ENCODE measurements at places on chromosomes 16 and 17.

- DNase-seq: no peak
Observed at GRCh38 chr17:72479113-72479512, 358.3 kb downstream of the SOX9 start.

GRCh38 chr17:11351479-11351878 is 110.5 kb downstream of the SHISA6 start:
- DNase-seq: no peak

GRCh38 chr17:67165201-67165600 is 79.8 kb downstream of the HELZ start:
- DNase-seq: no peak

GRCh38 chr17:28391401-28391800 is 14.6 kb downstream of the SLC46A1 start:
- DNase-seq: no peak

GRCh38 chr16:85663891-85664321 is 24.8 kb downstream of the GINS2 start:
- no peak for DNase-seq

GRCh38 chr16:75938818-75939217 is 212.5 kb upstream of the CPHXL start:
- DNase-seq: no peak

- no peak for DNase-seq
Observed at GRCh38 chr17:12242345-12242954, 221.8 kb downstream of the MAP2K4 start.

- no peak for DNase-seq
Observed at GRCh38 chr17:42782166-42783061, 2.0 kb downstream of the WNK4 start.

- no peak for DNase-seq
Observed at GRCh38 chr17:80942423-80943345, 49.0 kb upstream of the CHMP6 start.

GRCh38 chr17:49930880-49931279 is 38.1 kb upstream of the DLX4 start:
- DNase-seq: no peak

GRCh38 chr17:16171613-16172012 is 43.7 kb downstream of the NCOR1 start:
- DNase-seq: no peak

- no peak for DNase-seq
Observed at GRCh38 chr16:24801761-24802302, 43.9 kb upstream of the SLC5A11 start.

GRCh38 chr17:77549726-77550366 is 408.7 kb upstream of the TNRC6C start:
- no peak for DNase-seq

DNA sequence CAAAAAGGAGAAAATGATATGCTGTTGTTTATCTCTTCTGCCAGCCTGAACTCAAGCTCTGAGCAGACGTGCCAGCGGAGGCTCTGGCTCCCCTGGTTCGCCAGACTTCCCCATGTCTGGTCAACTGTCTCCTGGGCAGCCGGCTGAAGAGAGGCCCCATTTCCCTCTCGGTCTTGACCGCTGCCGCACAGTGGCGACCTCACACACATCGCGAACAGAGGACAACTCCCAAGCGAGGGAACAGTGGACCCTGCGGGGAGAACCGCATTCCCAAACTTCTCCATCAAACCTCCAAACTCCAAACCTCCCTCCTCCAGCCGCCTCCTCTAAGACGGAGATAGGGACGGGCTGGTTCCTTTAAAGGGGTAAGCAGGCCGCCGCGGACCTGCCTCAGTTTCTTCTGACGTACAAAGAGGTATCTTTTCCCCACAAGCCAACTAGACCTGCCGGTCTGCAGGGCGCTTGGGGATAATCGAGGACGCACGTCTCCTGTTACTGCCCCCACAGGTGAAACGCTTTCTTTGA is 24.9 kb upstream of the RFFL start:
- peak; percentile 57 for DNase-seq

GRCh38 chr17:39663688-39664580 is 1.2 kb upstream of the TCAP start:
- DNase-seq: no peak

- peak; percentile 1 for DNase-seq
Observed at GRCh38 chr16:5056352-5056751, 9.4 kb downstream of the C16orf89 start.

DNA sequence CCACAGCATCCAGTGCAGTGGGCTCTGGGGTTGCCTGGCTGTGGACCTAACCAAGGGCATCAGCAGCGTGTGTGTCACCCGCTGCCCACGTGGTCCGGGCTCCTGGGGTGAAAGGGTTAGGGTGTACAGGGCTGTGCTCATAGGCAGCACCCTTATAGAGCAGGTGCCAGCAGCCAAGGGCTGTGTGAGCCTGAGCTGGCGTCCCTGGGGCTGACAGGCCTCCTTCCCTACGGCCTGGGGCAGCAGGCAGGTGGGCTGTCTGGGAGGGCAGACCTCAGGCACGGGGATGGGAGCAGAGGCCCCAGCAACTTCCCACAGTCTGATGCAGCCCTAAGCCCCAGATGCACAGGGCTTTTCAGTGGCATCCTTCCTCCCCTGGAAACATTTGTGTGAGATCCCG is 13.9 kb downstream of the CD300A start:
- DNase-seq: no peak

GRCh38 chr17:32542186-32542585 is 55.4 kb downstream of the CDK5R1 start:
- DNase-seq: no peak

- no peak for DNase-seq
Observed at GRCh38 chr16:86103320-86103719, 204.4 kb downstream of the IRF8 start.

GRCh38 chr17:692116-692515 is 22.5 kb downstream of the VPS53 start:
- no peak for DNase-seq

GRCh38 chr17:75570034-75570676 is 17.4 kb upstream of the MYO15B start:
- DNase-seq: no peak

GRCh38 chr17:49074851-49075540 is 57.6 kb upstream of the B4GALNT2 start:
- no peak for DNase-seq

- no peak for DNase-seq
Observed at GRCh38 chr17:46876353-46876887, 25.0 kb downstream of the WNT9B start.

DNA sequence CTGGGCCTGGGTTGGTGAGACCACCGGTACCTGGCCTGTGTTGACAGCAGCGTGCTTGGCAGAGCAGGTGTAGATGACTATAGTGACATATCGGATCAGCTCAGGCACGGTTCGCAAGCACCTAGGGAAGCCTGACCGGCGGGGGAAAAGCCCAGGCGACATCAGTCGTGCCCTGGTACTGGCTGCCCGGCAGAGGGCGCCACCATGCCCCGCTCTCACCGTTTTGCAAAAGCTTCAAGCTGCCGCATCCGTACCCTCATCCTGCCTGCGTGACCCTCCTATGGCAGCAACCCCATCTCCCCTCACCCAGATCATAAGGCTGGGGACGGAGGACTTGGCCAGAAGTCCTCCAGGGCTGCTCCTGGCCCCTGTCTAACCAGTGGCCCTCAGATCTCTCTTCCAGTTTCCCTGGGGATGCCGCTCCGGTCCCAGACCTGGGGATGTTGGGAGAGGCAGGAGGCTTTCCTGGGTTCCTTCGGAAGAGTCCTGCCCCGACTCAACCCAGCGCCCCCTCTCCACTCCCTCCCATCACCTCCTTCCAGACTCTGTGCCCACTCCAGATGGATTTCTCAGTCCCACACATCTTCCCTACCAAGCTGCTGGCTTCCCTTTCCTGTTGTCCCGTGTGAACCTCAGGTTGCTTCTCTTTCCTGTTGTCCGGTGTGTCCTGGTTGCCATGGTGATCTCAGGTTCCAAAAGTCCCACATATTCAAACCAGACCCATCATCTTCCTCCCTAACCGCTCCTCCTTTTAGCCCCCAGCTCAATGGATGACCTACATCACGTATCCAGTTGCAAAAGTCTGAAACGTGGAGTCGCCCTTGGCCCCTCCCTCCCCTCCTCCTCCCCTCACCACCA is 13.7 kb downstream of the ALOX12B start:
- peak; percentile 40 for DNase-seq

- no peak for DNase-seq
Observed at GRCh38 chr17:40791111-40791510, 8.6 kb downstream of the KRT28 start.

GRCh38 chr17:72338847-72339790 is 218.3 kb downstream of the SOX9 start:
- DNase-seq: no peak

GRCh38 chr17:45826919-45827588 is 17.6 kb upstream of the SPPL2C start:
- DNase-seq: no peak

DNA sequence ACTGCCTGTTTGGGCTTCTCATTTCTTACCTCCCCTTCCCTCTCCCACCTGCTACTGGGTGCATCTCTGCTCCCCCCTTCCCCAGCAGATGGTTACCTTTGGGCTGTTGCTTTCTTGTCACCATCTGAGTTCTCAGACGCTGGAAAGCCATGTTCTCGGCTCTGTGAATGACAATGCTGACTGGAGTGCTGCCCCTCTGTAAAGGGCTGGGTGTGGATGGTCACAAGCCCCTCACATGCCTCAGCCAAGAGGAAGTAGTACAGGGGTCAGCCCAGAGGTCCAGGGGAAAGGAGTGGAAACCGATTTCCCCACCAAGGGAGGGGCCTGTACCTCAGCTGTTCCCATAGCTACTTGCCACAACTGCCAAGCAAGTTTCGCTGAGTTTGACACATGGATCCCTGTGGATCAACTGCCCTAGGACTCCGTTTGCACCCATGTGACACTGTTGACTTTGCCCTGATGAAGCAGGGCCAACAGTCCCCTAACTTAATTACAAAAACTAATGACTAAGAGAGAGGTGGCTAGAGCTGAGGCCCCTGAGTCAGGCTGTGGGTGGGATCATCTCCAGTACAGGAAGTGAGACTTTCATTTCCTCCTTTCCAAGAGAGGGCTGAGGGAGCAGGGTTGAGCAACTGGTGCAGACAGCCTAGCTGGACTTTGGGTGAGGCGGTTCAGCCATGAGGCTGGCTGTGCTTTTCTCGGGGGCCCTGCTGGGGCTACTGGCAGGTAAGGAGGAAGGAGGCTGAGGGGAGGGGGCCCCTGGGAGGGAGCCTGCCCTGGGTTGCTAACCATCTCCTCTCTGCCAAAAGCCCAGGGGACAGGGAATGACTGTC is at the start of gene CD68:
Gene CD68 (plus strand): TSS at position 638 of the 833 bp plus-strand sequence. CDS start 40 bp downstream, at position 678.
- DNase-seq: peak; percentile 89

DNA sequence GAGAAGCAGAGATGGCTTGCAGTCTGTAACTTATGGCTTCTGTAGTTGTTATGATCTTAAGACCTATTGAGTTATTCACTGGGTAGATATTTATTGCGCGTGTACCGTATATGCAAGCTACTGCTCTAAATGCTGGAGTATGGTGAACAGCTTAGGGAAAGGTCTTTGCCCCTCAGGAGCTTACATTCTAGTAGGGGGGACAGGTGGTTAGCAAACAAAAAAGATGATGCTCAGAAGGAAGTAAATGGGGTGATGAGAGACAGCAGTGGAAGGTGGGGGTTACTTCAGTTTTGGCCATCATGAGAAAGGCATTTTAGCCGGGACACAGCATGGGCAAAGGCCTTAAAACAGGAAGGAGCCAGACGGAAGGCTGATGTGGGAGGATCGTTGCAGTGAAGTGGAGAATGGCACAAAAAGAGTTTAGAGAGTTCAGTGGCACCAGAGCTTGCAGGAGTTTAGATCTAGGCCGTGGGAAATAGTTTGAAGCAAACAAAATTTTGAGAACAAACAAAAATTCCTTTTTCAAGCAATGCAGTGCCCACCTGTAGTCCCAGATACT is 2.1 kb downstream of the ARMC7 start:
- no peak for DNase-seq

DNA sequence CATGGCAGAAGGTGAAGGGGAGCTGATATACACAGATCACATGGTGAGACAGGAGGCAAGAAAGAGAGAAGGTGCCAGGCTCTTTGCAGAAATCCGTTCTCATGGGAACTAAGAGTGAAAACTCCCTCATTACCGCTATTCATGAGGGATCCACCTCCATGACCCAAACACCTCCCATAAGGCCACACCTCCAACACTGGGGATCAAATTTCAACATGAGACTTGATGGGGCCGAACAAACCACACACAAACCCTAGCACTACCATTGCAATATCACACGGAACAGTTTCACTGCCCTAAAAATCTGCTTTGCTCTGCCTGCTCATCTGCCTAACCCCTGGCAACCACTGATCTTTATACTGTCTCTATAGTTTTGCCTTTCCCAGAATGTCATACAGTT is 34.8 kb downstream of the C17orf67 start:
- DNase-seq: no peak

GRCh38 chr17:41625602-41626001 is 1.2 kb upstream of the KRT17 start:
- DNase-seq: no peak

- DNase-seq: no peak
Observed at GRCh38 chr16:87740909-87741424, 24.8 kb downstream of the KLHDC4 start.

- DNase-seq: no peak
Observed at GRCh38 chr17:73743518-73744201, 99.4 kb upstream of the SDK2 start.

DNA sequence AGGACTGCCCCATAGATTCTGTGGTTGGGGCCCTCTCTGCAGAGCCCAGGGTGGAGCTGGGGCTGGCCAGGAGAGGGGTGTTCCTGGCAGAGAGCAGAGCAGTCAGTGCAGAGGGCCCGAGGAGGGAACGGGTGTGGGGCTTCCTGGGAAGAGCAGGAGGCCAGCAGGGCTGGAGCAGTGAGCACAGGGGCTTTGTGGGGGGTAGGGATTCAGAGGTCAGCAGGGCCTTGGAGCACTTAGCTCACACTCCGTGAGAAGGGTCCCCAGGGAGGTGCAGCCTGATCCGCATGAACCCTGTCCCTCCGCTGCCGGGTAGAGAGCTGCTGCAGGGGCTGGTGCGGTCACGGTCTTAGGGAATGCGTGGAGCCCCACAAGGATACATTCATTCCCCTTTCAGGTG is 113.0 kb upstream of the CIBAR2 start:
- no peak for DNase-seq

- no peak for DNase-seq
Observed at GRCh38 chr17:17886226-17886625, 49.4 kb upstream of the SREBF1 start.

DNA sequence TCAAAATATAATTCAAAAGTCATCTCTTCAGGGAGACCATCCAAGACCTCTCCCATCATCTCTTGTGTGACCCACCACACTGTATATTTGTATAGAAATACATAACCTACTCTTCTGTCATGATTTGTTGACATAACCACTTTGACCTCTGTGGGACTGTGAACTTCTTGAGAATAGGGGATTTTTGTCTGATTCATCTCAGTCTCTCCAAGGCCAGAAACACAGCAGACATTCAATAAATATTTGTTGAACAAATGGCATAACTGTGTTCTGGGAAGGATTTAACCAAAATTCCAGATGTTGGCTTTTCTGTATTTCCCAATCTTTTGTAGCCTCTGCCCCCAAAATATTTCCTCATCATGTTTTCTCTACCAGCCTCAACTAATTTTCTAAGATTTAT is 169.7 kb downstream of the CDH11 start:
- DNase-seq: no peak

GRCh38 chr17:7884581-7885366 is 3.8 kb upstream of the CHD3 start:
- no peak for DNase-seq
